MG63 (cell line): ENCODE measurements at places on chromosomes 3 and 15.

DNA sequence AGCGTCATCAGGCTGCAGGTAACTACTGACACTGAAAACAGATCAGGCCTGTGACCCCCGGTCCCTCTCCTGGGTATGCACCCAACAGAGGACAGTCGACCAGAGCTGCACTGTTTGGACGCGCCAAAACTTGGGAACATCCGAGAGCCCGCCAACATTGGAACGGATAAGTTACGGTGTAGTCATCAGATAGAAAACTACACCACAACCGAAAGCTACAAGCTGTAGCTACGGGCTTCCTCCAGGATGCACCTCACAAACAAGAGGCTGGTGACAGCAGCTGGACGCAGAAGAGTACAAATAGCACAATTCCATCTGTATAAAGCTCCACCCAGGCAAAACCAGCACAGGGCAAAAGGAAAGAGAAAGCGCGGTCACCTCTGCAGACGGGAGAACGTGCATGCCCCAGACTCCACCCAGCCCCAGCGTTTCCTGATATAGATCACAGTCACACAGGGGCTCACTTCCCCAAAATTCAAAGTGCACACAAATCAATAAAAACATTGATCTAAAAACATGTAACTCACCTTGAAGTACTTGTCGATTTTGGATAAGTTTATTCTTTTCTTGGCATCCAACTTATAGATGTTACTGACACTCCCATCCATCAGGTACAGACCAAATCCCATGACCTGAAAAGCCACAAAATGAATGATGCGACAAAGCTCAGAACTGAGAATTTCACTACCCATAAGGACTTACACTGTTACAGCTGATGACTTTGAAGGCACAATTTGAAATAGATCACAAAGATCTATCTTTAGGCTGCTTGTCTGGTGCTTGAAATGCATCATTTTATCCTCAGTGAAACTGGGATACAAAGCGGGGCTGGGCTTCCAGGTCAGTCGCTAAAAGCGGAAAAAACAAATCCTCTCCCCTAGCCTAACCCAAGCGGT lies 43.3 kb downstream of the CYFIP1 start:
- no peak for DNase-seq

- no peak for DNase-seq
Observed at GRCh38 chr15:101003706-101004105, 84.5 kb downstream of the LRRK1 start.

DNA sequence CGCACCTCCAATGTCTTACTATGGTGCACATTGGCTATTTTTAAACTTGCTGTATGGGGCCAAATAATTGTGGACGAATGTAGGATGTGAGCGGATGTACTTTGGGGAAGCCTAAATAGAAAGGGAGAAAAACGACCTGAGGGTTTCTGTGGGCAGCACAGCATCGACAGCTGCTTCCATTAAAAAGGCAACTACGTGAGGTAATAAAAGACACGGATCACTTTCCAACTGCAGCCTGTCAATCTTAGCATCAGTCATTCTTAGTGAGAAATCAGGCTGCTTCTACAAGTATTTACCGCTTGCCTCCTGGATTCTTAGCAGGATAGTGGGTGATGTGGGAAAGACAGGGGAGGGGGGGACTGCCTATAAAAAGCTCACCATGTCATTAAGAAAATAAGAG lies 186.7 kb upstream of the SLC2A2 start:
- DNase-seq = no peak

DNA sequence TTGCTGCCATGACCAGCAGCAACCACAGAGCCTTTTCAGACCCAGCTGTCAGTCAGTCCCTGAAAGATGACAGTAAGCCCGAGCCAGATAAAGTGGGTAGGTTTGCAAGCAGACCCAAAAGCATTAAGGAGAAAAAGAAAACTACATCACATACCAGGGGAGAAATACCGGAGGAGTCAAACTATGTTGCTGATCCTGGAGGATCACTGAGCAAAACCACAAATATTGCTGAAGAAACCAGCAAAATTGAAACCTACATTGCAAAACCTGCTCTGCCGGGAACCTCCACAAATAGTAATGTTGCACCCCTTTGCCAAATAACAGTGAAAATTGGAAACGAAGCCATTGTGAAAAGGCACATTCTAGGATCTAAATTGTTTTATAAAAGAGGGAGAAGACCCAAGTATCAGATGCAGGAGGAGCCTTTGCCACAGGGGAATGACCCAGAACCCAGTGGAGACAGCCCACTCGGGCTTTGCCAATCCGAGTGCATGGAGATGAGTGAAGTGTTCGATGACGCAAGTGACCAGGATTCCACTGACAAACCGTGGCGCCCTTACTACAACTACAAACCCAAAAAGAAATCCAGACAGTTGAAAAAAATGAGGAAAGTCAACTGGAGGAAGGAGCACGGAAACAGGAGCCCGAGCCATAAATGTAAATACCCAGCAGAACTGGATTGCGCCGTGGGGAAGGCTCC lies 42.1 kb upstream of the RASA2 start:
- no peak for DNase-seq

GRCh38 chr15:58795825-58796224 lies 24.7 kb downstream of the MINDY2 start:
- DNase-seq = no peak

GRCh38 chr15:68719672-68720071 lies 101.0 kb downstream of the ANP32A start:
- no peak for DNase-seq

GRCh38 chr3:85182975-85183752 lies 224.4 kb downstream of the CADM2 start:
- no peak for DNase-seq

DNA sequence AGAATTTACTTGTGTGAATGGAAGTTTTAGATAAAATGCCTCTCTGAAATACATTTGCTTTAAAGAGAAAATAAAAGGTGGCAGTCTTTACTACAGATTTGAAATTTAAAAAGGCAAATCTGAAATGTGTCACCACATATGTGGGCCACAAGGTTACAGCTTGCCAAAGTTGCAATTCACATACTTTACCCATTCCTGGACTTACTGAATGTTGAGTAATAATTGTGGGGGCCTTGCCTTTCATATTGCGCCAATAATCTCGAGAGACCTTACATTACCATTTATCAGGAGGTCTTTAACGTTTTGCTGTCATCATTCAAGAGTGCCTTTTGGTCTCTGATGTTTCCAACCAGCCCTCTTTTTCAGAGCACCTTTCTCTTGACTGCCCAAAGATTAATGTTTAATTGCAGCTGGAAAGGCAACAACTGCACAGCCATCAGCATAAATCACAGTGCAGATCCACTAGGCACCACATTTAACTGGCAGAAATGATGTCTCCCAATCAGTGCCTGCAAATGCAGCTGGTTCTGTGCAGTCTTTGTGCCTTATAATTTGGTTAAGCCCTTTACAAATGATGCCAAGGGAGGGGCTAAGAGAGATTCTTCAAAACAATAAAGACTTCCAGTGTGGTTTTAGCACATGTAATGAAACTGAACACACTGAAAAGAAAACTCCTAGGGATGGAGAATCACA lies 206.8 kb downstream of the MAGI1 start:
- peak; percentile 50 for DNase-seq

DNA sequence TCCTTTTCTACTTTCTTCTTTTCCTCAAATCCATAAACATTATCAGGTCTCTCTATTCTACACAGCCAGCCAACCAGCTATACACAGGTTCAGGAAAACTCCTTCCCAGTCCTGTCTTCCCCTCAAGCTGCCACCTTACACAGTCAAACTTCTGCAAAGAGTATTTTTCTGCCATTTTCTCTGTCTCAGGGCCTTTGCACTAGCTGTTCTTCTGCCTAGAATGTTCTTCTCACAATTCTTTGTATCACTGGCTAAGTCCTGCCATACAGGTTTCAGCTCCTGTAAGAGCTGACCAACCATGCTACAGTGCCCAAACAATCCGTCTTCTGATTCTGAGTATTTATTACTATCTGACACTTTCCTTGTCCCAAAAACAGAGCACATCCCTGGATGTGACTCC lies 278.3 kb upstream of the ICE2 start:
- DNase-seq = no peak

- DNase-seq = no peak
Observed at GRCh38 chr3:12791430-12791829, 5.0 kb upstream of the CAND2 start.
